ENCODE measurements at places on chromosomes 1 and 21.

DNA sequence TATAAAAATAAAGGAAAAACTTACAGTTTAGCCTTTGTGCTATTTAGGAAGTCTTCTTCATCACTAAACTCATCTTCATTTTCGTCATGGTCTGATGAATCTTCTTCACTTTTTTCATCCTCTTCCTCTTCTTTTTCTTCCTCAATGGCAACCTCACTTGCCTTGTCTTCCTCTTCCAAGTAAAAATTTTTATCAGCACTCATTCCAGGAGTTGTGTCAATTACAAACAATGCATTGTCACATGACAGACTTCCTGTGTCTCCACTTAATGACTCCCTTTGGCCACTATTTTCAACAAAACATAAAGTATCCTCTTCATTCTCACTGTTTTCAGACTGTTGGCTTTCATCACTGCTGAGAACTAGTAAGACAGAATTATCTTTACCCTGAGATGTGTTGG is 2.8 kb downstream of the DNTTIP2 start:
- DNase-seq = no peak

GRCh38 chr1:39631361-39632322 is 7.8 kb downstream of the HEYL start:
- no peak for DNase-seq

DNA sequence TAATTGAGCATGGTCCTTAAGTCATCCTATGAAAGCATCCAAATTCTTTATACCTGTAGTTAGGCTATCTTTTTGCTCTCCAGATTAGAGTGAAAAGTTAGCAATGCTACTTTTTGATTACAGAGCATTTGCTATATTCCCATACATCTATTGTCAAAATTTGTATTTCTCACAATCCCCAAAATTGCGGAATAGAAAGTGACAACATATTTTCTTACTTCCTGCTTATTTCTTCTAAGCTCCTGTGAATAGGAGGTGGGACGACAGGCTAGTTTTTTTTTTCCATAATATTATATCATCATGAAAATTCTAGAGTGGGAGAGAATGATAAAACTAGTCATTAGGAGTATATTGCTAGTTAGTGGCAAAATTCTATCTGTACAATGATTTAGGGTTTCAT is 264.0 kb upstream of the DPYD start:
- DNase-seq = no peak

- DNase-seq = peak; percentile 30
Observed at GRCh38 chr21:46082963-46083790, 14.7 kb upstream of the COL6A2 start.

- no peak for DNase-seq
Observed at GRCh38 chr21:46646541-46647154, 11.2 kb downstream of the PRMT2 start.

GRCh38 chr1:81703391-81703755 is 97.4 kb upstream of the ADGRL2 start:
- DNase-seq = peak; percentile 79

GRCh38 chr1:9180111-9180819 is 51.4 kb upstream of the GPR157 start:
- DNase-seq = no peak

Measured in fibroblast of lung (primary cell).